Activated CD8-positive, alpha-beta memory T cell treated with anti-CD3 and anti-CD28 coated beads for 1 hour (primary cell): ENCODE measurements at places on chromosomes 3 and 15.

DNA sequence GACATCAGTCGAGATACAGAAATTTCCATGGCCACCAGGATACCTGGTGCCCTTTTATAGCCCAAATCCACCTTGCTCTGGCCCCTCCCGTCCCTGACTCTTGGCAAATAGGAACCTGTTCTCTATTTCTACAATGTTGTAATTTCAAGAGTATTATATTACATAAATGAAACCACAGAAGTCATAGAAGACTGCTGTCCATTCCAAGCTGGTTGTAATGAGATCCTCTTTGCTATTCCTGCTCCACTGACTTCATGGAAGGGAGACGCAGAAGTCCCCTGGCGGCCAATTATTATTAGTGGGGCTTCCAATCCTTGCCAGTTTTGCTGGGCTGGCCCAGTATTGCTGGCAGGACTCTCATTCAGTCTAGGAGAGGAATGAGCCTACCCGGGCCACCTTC lies 26.6 kb downstream of the DCP1A start:
- no peak for DNase-seq

- no peak for DNase-seq
Observed at GRCh38 chr15:39125904-39126303, 455.0 kb upstream of the THBS1 start.

DNA sequence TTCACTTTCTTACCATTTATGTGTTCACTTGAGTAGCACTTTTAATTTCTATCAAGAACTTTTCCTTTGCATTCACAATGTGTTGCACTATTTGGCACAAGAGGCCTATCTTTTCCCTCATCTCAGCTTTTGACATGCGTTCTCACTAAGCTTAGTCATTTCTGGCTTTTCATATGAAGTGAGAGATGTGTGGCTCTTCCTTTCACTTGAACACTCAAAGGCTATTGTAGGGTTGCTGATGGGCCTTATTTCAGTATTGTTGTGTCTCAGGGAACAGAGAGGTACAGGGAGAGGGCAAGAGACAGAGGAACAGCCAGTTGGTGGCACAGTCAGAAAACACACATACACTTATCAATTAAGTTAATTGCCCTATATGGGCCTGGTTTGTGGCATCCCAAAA lies 127.4 kb upstream of the MLF1 start:
- no peak for DNase-seq

GRCh38 chr15:61715082-61715481 lies 345.2 kb downstream of the VPS13C start:
- DNase-seq: no peak

DNA sequence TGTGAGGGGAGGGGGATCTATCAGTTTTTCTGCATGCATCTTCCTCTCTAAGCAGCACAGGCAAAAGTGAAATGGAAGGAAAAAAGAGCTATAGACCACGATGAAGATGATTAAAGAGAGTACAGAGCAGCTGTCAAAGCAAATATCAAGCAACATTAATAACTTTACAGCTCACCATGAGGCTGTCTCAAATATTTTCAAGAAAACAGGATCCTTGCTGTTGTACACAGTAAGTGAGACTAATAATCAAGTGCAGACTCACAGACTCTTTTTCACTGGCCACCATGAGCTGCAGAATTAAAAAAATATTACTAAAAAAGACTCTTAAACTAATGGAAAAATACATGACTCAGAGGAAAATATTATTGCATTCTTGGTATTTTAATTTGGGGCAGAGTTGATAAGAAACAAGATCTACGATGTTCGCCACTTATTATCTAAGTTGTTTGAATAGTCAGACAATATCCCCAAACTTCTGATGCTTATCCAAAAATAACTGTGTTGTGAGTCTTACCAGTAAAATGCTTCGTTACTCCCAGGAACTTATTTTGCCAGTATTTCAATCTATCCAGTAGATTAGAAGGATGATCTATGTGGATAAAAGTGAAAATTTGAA lies 817.5 kb upstream of the ALCAM start:
- no peak for DNase-seq

DNA sequence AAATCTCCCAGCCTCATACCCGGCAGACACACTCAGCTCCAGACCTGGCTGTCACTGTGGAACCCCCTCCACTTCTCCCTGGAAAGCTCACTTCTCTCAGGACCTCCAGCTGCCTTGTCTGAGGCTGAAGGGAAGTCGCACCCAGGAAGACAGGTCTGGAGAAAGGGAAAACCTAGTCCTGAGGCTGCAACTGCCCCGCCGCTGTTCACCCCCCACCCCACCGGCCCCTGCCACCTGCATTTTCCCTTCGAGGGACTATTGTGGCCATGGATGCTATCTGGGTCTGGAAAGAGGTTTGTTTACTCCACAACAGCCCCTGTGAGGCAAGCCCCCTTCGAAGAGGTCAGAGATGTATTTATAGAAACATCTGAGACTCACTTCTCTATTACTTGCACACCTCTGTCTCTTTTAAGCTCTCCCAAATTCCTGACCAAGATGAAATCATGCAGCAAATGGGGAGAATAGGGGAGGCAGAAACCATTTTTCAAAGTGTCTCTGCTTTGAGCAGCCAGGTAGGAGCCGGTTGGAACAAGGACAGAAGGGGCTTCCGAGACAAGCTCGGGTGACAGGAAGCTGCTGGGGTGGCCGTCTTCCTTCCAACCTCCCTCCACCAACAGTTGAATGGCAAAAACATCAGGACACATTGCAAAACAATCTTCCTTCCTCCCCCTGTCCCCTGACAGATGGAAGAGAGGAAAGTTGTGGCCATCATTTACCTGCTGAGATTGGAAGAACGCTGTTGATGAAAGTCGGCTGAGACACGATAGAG lies 518 bp downstream of the COLQ start:
- DNase-seq: no peak

DNA sequence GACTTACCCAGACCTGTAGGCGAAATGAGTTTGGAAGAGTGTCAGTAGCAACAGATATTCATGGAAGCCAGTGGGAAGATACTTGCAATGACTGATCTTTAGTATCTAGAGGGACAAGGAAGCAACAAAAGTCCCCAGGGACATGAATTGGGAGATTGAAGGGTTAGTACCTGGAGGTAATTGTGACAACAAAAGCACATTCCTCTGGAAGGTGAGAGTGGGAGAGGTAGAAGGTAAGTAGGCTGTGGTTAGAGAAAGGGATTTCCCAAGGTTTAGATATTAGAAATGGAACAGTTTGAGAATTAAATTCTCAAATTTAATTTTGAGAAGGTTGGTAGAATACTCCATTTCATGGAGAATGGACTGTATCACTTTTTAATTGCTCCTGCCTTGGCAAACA lies 191.4 kb downstream of the AKAP13 start:
- DNase-seq: no peak

GRCh38 chr3:116423945-116424344 lies 21.3 kb downstream of the LSAMP start:
- DNase-seq: no peak

DNA sequence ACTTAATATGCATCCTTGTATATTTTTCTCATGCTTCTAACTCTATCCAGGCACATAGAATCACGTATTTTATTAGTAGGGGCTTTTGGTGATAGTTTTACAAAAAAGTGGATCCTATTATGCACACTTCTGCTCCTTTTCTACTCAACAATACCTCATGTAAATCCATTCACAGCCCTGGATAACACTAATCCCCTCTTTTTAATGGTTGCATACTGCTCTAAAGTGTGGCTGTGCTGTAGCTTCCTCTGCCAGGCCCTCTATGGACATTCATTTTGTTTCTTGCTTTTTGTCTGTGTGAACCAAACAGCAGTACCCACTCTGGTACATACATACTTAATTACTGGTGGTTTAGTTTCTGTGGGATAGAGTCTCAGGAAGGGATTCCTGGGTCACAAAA lies 51.3 kb upstream of the SCAANT1 start:
- no peak for DNase-seq

DNA sequence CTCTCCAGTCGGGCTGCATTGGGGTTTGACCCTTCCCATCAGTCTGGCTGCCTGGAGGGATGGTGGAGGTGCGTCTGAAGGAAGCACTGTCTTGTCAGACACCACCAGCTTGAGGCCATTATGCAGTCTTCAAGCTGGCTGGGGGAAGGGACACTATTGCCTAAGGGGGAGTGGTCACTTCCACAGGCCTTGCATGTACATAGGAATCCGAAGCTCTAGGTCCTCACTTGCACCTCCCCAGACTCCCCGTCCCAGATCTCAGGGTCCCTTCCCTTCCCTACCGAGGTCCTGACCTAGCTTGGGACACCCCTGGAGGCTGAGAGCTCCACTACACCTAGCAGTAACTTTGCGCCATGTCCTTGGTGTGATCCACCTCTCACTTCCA lies 48.6 kb upstream of the KLF13 start:
- DNase-seq: no peak

GRCh38 chr3:170815340-170815739 lies 54.7 kb downstream of the RPL22L1 start:
- no peak for DNase-seq

- DNase-seq: no peak
Observed at GRCh38 chr3:61055447-61055846, 195.8 kb downstream of the FHIT start.

DNA sequence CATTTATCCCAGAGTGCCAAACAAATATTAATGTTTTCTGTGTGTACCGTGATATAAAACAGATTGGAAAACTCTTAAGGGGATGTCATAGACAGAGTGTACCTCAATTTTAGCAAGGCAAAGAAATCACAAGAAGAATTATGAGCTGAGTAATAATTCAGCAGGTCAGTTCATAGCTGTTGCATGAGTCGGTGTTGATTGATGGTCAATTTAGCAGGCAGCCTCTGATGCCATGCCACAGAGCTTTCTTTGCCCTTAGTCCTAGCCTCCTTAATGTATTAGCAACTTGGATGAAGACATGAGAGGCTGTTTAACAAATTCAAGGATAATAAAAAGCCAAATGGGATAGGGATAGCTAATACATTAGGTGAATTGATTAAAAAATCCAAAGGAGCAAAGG lies 6.8 kb downstream of the SLC35A5 start:
- DNase-seq: no peak

DNA sequence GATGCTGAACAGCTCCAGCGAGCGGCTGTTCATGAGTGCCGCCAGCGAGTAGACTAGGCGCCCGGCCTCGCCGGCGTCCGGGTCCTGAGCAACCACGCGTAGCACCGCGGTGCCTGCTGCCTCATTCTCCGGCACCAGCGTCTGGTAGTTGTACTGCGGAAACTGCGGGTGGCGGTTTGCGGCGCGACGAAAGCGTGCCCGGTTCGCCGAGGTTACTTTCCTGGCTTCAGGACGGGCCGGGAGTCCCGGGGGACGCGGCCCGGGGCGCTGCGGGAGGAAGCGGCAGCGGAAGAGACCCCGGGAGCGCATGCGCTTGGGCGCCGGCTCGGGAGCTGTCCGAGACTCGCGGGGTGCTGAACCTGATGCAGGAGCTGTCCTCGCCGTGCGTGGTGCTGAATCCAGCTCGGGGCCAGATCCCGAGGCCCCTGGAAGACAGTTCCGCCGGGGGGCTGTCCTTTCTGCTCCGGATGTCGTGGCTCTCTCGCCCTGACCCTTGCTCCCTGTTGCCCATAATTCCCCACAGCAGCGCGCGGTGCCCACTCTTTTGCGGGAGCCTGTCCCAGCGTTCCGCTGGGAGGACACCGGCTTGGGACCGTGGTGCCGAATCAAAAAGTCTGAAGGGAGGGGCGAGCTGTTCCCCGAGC lies 1.1 kb downstream of the CELSR3 start:
- DNase-seq: peak; percentile 63

- DNase-seq: no peak
Observed at GRCh38 chr3:71142441-71143161, 440.9 kb downstream of the FOXP1 start.

- DNase-seq: no peak
Observed at GRCh38 chr3:70854108-70854507, 541.7 kb upstream of the MDFIC2 start.

GRCh38 chr3:43015991-43016865 lies 37.1 kb downstream of the GASK1A start:
- DNase-seq: no peak

GRCh38 chr3:154029926-154030325 lies 91.3 kb upstream of the ARHGEF26 start:
- DNase-seq: no peak

DNA sequence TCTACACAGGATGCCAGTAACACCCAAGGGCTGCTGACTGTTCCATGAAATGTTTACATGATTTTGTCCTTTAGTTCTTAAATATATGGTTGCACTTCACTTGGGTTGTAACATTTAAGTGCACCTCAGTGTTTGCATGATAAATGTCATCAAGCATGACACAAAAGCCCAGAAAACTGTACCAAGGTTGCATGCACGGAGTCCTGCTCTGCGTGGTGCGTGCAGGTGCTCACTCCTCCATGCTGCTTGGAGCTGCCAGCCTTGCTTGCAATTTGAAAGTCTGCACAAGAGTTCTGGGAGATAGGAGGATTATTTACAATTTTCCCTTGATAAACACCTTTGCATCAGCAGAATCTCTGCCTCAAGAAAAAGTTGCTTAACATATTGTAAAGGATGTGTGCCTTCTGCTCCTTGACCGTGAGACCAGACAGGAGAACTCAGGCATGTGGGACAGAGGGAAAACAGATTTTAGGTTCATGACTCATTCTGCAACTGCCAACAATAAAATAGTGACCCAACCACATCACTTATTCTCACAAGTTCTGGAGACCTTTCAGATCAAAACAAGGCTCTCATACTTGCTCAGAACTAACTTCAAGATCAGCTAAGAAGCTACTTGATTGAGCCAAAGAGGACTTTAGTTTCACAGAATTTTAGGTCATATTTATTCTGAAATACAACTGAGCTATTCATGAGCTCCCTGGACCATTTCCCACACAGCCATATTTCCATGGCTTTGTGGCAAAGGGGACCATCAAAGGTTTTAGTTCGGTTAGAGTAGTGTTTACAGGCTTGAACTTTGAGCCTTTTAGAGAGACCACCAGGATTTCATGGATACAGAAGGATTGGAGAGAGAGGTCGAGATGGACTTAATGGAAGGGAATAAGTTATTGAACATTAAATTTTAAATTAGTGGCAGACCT lies 128.4 kb upstream of the ZBED2 start:
- DNase-seq: no peak

DNA sequence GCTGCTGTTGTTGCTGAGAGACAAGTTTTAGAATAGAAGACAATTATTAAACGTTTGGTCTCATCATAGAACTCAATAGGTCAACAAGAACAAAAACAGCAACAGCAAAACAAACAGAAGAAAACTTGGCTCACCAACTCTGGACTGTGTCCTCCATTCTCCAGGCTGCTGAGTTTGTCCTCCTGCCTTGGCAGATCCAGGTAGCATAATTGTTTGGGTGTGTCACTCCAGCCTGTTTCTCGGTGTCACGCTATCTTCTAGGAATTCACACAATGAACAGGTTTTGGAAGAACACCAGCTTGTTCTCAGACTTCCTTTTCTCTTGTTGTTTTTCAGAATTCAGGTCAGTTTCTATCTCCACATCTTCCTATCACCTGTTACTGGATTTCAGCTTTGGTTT lies 34.7 kb downstream of the ARRDC4 start:
- DNase-seq: no peak

DNA sequence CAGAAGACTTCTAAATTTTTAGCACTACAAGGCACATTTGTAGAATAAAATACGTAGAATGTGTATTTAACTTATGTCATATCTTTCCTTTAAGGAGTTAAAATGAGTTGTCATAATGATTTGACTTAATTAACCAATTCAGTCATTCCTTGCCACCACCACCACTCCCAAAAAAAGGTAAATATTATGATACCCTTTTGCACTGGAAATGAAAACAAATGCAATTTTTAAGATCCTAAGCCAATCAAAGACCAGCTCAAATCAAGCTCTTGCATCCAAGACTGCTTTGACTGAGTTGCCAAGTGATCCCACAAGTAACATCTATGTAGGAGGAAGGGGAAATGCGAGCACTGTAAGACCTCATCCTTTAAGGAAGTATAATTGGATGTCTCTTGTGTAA lies 426.6 kb upstream of the ATP11B start:
- DNase-seq: no peak
